ENCODE measurements at places on chromosomes 4 and X.

DNA sequence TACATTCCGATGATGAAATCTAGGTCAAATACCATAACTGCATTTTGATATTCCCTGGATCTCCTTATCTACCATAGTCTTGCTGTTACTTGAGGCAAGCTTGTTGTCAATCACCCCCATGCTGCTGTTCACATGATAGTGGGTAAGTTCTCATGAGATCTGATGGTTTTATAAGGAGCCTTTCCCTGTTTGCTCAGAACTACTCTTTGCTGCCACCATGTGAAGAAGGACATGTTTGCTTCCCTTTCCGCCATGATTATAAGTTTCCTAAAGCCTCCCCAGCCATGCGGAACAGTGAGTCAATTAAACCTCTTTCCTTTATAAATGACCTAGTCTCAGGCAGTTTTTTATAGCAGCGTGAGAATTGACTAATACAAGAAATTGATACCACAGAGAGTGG lies 432.0 kb downstream of the GLUD2 start:
- DNase-seq = no peak

DNA sequence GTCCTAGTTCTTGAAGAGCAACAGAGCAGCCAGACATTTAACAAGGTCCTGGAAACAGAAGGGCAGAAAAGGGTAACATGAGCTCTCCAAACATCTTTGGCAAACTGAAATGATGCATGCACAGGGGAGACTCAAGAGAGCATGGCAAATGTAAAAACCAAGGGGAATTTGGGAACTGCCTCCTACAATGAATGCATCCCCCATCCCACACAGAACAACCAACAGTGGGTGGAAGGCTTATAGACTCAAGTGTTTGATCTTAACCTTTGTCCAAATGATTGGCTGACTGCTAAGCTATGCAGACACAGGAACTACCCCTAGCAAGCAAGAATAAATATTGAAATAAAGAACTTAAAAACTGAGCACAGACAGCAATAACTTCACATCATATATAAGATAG lies 74.4 kb downstream of the CENPC start:
- no peak for DNase-seq

GRCh38 chrX:30654989-30655607 lies 1.9 kb downstream of the GK start:
- no peak for DNase-seq

GRCh38 chr4:154574311-154574710 lies 11.5 kb downstream of the FGB start:
- no peak for DNase-seq

GRCh38 chrX:56790778-56791177 lies 61.7 kb downstream of the NBDY start:
- DNase-seq = no peak

DNA sequence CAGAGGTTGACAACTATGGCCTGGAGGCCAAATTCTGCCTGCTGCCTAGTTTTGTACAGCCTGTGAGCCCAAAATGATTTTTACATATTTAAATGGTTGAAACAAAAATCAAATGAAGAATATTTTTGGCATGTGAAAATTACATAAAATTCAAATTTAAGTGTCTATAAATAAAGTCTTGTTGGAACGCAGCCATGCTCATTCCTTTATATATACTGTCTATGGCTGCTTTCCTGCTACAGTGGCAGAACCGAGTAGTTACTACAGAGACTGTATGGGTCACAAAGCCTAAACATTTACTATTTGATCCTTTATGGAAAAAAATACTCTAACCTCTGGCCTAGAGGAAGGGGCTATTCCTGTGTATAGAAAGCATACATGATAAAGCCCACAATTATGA lies 290.4 kb downstream of the GLUD2 start:
- no peak for DNase-seq

GRCh38 chr4:38857354-38858096 lies 908 bp upstream of the TLR6 start:
- DNase-seq = no peak

DNA sequence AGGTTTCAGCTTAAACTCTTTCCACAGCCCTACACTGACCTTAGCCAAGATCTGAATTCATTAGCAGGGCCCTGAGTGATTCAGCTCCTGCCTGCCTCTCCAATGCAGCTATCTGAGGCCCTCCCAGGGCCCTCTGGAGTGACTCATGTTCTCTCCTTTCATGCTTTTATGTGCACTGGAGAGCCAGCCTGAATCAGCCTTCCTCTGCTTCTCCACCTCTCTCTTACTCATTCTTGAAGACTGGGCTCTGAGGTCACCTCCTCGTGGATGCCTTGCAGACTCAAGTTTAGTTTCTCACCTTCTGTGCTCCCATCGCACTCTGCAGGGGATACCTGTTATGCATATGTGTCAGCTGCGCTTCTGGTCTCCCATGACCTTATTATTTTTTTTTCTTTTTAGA lies 3.1 kb upstream of the OCIAD2 start:
- no peak for DNase-seq

DNA sequence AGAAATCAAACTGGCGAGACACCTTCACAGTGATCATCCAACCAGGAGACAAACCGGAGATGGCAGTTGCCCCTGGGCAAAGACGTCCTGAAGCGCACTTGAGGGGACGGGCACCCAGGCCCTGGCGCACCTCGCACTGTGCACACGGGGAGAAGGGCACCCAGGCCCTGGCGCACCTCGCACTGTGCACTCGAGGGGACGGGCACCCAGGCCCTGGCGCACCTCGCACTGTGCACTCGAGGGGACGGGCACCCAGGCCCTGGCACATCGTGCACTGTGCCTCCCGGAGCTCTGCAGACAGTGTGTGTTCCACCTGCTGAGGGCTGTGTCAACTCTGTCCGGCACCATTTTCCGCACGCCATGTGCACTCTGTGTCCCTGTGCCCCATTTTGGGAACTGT lies 34.6 kb upstream of the CPLX1 start:
- DNase-seq = no peak

GRCh38 chr4:95219109-95219508 lies 329.7 kb downstream of the UNC5C start:
- no peak for DNase-seq

GRCh38 chr4:173056710-173057109 lies 111.9 kb upstream of the GALNT7 start:
- peak; percentile 52 for DNase-seq

DNA sequence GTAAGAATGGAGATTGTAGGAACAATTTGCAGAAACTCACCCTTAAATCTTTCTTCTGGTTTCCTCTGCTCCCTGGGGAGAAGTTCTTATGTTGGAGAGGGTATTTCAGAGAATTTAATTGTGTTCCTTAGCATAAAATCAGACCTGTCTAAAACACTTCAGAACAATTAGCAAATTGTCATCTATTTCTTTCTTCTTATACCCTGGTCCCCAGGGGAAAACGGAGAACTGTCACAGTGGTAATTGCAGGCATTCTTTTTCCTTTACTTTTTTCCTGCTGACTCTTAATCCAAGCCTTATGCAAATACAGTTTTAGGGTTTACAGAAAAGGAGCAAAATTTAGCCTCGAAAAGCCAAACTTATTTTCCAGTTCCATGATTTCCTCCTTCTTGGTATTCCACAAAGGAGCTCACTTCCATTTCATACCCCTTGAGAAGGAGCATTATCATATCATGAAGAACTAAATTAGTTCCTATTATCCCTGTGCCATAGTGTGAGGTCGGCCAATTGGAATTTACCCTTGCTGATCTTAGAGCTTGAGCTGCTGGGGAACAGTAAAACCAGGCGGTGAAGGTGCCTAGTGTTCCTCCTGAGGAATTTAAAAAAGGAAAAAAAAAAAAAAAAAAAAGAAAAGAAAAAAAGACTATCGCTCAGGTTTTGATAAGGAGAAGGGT lies 173.8 kb downstream of the IL15 start:
- no peak for DNase-seq

GRCh38 chr4:123259676-123260646 lies 136.6 kb upstream of the SPRY1 start:
- DNase-seq = no peak

GRCh38 chr4:70839589-70840093 lies at the start of gene GRSF1:
GRSF1 (minus strand) TSS chr4:70839890; CDS start chr4:70839827, 63 bp downstream.
- peak; percentile 87 for DNase-seq

DNA sequence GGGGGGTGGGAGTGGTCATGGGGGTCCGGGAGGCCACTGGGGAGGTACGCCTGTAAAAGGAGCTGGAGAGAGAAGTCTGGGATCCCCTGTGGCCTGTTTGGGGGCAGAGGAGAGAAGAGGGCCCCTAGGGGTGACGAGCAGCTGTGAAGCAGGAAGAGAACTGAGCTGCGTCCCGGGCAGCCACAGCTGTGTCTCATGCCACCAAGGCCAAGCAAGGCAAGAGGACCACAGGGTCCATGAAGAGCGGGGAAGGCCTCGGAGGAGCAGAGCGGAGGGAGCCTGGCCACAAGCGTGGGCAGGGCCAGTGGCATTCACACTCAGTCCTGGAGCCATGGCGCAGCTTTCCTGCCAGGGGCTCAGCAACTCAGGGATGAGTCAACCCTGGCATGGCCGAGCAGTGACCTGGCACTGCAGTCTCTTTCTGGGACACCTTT lies 13.6 kb upstream of the NAT8L start:
- DNase-seq = no peak

GRCh38 chr4:131309628-131310027 lies 1839.5 kb upstream of the PCDH10 start:
- DNase-seq = no peak

DNA sequence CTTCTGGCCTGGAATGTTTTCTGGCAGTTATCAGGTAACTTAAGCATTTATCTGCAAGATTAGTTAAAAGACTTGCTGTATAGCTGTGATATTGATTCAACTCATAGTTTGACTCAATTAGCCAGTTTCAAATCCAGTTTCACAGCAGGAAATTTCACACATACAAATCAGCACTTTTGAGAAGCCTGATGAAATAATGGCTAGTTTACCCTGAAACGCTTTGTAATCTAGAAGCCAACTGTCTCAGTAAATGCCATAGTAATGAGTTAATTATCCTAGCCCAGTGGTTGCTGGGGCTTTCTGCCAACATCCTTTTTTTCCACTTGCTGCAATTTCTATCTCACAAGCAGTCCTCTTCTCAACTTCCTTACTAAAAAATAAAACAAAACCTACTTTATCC lies 53.1 kb downstream of the ARHGEF38 start:
- no peak for DNase-seq

All from NCI-H774 (cell line).